Anterior cingulate cortex (tissue), 58 donors: ENCODE measurements at places on chromosomes 5 and 9.
A peak's percentile ranks its signal among the peaks of the same experiment; 100 is the strongest.

GRCh38 chr5:24142341-24142740 lies 502.4 kb downstream of the CDH10 start:
- no peak for DNase-seq

DNA sequence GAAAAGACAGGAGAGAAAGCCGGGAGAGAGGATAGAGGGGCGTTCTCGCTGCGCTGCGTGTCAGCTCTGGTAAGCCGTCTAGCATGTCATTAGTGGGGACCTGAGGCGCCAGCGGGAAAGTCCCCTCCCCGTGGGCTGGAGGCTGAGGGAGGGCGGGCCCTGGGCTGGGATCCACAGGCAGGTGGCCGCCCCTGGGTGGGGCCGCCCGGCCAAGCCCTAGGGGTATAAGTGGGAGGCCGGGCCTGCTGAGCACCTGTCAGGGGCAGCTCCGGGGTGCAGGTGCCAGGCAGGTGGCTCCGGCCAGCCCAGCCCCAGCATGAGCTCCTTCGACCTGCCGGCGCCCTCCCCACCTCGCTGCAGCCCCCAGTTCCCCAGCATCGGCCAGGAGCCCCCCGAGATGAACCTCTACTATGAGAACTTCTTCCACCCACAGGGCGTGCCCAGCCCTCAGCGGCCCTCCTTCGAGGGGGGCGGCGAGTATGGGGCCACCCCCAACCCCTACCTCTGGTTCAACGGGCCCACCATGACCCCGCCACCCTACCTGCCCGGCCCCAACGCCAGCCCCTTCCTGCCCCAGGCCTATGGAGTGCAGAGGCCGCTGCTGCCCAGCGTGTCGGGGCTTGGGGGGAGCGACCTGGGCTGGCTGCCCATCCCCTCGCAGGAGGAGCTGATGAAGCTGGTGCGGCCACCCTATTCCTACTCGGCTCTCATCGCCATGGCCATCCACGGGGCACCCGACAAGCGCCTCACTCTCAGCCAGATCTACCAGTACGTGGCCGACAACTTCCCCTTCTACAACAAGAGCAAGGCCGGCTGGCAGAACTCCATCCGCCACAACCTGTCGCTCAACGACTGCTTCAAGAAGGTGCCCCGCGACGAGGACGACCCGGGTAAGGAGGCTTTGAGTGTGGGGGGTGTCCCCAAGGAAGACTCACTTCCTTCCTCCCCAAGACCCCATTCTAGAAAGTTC lies at the start of gene FOXI1:
FOXI1 (plus strand) TSS at position 256 of the 970 bp plus-strand sequence; CDS start at position 317, 61 bp downstream.
- no peak for DNase-seq

GRCh38 chr9:68669218-68669617 lies 35.8 kb upstream of the PIP5K1B start:
- no peak for DNase-seq

DNA sequence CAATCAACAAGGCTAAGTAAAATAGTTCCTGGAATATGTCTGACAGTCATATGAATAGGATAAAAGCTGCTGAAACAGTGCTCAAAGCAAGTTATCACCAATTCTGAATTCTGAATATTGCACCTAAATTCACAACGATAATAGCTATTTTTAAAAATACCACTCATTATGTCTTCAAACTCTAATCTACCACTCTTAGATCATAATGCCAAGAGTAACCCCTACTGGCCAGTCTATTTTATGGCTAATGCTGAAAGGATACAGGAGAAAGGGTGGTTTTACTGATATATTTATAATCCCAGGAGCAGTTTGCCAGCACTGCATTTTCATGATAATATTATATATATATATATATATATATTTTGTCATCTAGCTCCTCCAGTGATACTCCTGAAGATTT lies 232.8 kb downstream of the PDE4D start:
- DNase-seq: no peak

DNA sequence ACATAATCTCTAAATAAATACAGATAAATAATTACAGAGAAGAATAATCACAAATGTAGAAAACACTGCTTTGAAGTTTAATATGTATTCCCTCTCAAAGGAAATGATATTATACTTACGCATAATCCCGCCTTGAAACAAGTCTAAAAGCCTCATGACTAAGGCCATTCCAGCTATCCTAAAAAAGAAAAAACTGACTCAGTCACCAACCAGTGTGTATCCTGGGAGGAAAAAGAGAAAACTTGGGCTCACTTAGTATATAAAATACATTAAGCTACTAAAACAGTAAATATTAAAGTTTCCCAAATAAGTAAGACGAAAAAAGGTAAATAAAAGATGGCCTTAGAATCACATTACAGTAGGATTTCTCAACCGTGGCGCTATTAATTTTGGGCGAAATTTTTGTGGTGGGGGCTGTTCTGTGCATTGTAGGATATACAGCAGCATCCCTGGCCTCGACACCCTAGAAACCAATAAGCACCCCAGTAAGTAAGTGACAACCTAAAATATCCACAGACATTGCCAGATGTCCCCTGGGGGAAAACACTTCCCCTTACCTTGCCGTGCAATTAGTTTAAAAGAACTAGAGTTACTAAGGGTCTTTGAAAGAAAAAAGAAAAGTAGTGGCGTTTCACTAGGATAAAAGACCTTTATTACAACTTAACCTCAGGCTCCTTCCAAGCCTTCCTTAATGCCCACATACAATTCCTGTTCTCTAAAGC lies 1.1 kb downstream of the HSPA9 start:
- no peak for DNase-seq

DNA sequence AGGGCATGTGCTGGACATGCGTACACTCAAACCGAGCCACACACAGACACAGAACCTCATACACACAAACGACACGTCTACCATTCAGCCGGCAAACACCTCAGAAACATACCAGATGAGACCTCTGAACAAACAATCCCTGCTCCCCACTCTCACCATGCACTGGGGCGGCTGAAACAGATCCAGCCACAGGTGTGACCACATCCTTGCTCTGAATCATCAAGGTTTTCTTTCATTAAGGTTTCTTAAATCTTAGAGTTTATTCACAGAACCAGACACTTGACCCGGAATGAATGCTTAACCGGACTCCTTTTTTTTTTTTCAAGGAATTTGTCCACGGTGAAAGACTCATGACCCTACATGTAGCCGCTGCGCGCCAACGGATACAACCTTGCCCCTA lies 26.2 kb downstream of the TERT start:
- DNase-seq: no peak

DNA sequence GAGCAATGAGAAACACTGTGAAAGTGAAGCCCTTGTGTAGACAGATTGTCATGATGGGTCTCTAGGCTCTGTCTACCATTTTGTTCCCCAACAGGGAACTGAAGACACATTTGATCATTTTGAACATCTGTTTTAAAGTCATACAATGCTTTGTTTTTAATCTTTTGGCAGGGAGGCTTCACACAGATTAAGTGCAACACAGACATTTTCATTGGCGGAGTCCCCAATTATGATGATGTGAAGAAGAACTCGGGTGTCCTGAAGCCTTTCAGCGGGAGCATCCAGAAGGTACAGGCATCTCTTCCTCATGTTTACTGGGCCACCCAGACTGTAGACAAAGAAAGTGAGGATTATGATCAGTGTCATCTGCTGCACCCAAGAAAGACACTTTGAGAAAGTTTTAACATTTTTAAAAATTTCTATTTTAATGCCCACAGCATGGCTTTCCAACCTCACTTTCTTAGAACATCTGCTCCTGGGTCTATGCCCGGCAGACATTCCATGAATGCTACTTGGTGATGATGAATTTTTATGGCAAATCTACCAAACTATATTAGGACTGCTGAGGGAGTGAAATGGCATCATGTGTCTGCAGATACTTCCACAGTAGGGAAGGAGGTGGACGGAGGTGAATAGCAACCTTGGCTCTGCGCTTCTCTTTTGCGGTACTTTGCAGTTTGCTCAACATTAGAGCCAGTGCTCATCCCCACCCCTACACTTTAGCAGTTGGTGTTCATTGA lies 121.3 kb downstream of the LIFR start:
- DNase-seq: no peak

GRCh38 chr9:13064676-13065075 lies 214.8 kb downstream of the MPDZ start:
- DNase-seq: no peak

DNA sequence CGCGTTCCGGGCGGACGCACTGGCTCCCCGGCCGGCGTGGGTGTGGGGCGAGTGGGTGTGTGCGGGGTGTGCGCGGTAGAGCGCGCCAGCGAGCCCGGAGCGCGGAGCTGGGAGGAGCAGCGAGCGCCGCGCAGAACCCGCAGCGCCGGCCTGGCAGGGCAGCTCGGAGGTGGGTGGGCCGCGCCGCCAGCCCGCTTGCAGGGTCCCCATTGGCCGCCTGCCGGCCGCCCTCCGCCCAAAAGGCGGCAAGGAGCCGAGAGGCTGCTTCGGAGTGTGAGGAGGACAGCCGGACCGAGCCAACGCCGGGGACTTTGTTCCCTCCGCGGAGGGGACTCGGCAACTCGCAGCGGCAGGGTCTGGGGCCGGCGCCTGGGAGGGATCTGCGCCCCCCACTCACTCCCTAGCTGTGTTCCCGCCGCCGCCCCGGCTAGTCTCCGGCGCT lies at the start of gene DAPK1:
DAPK1 (plus strand) TSS at position 264 of the 442 bp plus-strand sequence. CDS start 1,211 bp downstream, outside the sequence.
- peak; percentile 58 for DNase-seq

- DNase-seq: no peak
Observed at GRCh38 chr9:90813523-90813922, 11.9 kb downstream of the SYK start.

DNA sequence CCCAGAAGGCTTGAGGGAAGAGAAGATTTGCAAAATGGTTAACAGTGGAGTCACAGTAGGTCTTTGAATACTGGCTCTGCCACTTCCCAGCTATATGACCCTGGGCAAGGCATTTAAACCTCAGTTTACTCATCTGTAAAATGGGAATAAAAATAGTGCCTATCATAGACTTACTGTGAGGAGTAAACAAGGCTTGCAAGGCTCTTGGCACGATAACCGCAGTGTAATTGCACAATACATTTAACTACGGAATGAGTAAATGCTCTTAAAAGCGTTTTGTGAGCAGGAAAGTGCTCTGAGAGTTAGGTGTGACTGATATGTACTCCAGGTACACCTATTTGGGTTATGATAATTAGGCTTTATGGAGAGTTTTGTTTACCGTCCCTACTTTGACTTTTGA lies 8.4 kb downstream of the SLC36A3 start:
- DNase-seq: no peak

- no peak for DNase-seq
Observed at GRCh38 chr9:125258160-125258785, 3.4 kb upstream of the GAPVD1 start.

DNA sequence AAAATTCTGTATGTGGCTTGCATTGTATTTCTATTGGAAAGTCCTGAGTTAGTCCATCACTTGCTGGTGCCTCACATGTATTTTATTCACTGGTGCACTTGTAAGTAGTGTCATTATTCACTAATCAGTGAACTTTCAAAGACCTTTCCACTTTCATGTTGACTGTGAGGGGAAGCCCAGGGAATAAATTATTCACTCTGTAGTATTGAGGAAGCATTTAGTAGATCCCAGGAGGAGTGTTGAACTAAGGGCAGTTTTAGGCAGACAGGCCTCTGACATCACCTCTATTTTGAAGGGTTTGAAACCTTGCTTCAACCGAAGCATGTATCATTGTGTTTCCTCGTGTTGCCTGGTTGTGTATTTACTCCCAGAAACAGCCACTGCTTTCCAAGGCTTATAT lies 705.4 kb upstream of the RIOK2 start:
- no peak for DNase-seq

- no peak for DNase-seq
Observed at GRCh38 chr5:179346401-179346800, 1.1 kb upstream of the ADAMTS2 start.

- no peak for DNase-seq
Observed at GRCh38 chr5:35281613-35282012, 51.3 kb upstream of the PRLR start.

DNA sequence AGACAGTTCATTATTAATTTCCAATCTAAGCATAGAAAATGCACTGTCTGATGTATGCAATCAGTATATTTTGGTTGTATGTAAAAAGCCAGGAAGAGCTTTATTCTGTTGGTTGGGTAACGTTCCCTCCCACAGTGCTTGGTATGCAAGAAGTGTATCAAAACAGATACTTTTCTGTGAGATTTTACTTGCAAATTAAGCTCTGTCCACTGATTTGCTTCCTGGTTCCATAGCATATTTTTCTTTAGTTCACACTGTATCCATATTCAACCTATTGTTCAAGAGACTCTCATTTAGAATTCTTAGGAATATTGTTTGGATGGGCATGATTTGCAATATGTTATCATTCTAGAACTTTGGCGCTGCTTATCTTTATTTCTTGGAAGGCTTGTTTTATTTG lies 47.4 kb downstream of the RNF180 start:
- no peak for DNase-seq

GRCh38 chr5:53019320-53019719 lies 30.2 kb downstream of the ITGA2 start:
- DNase-seq: no peak

GRCh38 chr5:173774271-173774761 lies 113.8 kb upstream of the CPEB4 start:
- no peak for DNase-seq

DNA sequence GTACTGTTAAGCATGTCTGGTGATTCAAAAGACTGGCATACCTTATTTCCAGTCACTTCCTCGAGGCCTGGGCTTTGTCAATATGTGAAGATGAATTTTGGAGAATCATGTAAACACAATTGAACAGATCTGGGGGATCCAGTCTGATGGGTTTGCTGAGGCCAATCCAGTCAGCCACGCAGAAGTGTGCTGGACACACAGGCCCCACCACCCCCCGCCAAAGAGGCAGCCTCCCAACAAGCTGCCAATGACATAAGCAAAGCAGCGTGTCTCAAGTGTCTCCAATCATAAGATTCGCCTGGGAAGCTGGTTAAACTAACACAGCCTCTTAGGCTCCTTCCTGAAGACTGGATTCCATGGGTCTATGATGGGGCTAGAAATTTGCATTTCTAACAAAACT lies 192.9 kb upstream of the KLF9 start:
- no peak for DNase-seq

DNA sequence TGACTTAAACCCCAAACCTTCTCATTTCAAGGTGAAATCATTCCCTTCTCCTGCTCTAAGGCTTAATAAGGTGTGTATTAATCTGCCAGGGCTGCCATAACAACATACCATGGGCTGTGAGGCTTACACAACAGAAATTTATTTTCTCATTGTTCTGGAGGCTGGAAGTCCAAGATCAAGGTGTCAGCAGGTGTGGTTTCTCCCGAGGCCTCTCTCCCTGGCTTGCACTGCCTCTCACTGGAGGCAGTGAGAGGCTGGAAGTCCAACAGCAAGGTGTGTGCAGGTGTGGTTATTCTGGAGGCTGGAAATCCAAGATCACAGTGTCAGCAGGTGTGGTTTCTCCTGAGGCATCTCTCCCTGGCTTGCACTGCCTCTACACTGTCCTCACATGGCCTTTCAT lies 280.3 kb upstream of the TUT7 start:
- no peak for DNase-seq

GRCh38 chr5:33032271-33033070 lies 321.4 kb downstream of the NPR3 start:
- DNase-seq: no peak

DNA sequence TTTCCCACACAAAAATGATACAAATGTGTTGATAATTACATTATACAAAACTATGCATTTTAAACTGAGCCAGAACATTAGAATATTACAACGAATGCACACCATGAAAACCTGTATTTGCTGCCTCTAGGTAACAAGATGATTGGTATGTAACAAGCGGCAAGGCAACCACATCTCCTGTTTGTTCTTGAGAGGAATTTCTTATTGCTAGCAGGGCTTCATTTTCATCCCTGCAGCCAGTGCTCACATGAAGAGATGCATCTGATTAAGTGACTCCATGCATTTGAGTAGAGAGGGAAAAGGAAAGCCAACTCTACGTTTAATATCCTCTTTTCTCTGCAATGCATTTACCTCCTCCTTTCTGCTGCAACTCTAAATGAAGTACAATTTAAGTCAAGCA lies 36.6 kb downstream of the FRMD3 start:
- no peak for DNase-seq

- no peak for DNase-seq
Observed at GRCh38 chr5:161030229-161030628, 178.2 kb upstream of the ATP10B start.
